Hematopoietic multipotent progenitor cell treated with erythropoietin and hydrocortisone succinate and interleukin-3 and kit ligand, for 6 days (in vitro differentiated cells): ENCODE measurements at places on chromosomes 2 and 18.

DNA sequence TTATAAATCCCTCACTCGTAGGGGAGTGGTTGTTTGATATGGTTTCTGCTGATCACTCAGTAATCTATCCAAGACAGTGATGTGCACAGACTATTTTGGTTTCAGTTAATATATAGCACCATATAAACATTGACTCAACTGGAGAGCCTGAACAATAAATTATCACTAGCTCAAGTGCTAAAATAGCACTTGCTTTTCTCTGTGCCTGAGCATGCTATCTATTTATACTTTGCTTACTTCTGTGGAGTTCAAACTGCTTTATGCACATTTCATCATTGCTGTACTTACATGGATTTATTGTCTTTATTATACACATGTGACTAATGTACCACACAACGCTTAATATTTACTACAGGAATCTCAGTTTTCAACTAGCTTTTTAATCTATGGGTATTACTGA lies 133.6 kb downstream of the BCL2 start:
- no peak for DNase-seq

DNA sequence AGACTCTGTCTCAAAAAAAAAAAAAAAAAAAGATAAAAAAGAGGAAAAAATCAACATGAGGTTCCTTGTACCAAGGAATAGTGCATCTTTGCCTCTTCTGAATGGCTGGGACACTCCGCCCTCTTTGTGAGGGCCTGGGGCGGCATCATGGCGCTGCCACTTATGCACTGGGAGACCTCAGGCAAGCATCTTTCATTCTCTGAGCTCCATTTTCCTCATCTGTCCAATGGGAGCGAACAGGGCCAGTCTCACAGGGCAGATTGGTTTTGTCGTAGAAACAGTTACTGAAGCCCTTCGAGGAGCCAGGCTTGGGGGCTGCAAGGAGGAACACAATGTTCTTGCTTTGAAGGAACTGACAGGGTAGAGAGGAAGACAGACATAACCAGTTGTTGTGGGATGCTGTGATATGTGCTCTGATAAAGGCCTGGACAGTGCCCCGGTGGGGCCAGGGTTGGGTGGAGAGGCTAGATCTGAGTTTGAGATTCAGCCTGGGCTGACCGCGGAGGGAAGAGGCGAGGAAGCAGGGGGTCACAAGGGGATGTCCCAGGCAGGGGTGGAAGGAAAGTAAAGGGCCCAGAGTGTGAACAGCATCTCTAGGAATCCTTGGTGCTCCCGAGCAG lies 14.1 kb downstream of the ZFP36L2 start:
- peak; percentile 79 for DNase-seq

DNA sequence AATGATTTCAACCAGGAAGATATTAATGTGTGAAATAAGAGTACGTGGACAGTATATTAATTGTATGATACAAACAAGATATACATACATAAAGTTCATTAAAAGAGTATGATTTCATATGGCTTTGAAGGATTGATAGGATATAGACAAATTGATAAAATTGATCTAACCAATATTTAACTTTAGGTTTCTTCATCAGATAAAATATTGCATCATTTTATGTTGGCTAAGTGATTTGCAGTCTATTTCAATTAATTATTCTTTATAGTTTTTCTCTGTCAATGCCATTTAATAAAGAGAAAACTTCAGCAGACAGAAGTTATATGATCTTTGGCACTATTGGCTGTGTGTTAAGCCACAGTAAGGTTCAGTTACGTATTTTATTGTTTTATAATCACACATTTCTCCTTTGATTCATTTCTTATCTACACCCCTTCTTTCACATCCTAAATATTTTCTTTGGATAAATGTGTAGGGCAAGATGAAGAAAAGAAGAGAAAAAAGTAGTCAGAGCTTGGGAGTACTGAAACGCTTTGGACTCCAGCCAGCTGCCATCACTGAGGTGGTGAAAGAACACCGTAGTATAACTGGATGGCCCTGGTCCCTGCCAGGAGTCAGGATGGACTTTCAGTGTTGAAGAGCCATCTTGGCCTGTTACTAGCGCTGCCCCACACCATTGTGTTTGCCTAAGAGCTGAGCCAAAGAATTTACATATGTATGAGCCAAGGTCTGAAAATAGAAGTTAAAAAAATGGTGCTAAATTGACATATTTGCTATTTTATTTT lies 9.8 kb upstream of the CPS1 start:
- no peak for DNase-seq

- DNase-seq = no peak
Observed at GRCh38 chr2:184472481-184472880, 125.8 kb upstream of the ZNF804A start.

DNA sequence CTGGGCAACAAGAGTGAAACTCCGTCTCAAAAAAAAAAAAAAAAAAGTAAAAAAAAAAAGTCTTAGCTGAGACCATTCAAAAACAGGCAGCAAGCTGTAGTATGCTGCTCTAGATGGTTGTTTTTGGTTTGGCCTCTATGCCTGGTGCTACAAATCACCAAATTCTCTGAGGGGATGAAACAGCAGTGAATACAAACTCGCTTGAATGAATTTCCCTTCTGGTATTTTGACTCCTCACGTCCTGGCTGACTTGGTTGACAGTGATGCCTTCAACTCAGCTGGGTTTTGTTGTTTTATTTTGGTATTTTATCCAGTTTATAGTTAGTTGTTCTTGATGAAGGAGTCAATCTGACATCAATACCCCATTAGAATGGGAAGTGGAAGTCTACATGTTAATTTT lies 3.3 kb upstream of the TCF7L1 start:
- no peak for DNase-seq

- no peak for DNase-seq
Observed at GRCh38 chr18:60329131-60329530, 43.4 kb downstream of the MC4R start.

DNA sequence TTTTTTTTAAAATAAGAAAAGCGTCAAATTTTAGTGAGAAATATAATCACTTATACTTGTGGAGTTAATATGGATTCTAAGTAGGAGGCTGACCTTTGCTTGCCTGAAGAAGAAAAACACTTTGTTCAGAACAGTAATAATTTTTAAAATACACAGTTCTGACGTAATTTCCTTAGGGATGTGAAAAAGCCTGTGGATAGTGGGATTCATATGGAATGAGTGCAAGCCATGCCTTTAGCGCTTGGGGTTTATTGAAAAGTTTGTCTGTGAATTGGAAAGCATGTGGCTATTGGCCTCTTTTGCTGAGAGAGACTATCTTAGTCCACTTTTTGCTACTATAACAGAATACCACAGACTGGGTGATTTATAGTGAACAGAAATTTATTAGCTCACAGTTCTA lies 151.3 kb downstream of the CCDC85A start:
- DNase-seq = no peak

GRCh38 chr2:213723707-213724106 lies 439.4 kb downstream of the SPAG16 start:
- no peak for DNase-seq

DNA sequence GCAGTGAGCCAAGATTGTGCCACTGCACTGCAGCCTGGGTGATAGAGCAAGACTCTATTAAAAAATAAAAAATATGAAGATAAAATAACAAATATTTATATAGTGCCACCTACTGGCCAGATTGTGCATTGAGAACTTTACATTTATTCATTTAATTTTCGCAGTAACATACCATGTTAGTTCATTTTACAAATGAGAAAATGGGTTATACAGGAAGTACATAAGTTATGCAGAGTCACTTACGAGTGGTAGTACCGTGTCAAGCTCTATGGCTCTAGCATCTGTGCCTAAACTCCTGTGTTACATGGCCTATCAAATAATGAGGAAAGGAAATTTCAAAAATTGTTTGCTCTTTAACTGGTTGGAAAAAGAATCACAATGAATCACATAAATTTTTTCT lies 27.9 kb downstream of the RIF1 start:
- peak; percentile 72 for DNase-seq

DNA sequence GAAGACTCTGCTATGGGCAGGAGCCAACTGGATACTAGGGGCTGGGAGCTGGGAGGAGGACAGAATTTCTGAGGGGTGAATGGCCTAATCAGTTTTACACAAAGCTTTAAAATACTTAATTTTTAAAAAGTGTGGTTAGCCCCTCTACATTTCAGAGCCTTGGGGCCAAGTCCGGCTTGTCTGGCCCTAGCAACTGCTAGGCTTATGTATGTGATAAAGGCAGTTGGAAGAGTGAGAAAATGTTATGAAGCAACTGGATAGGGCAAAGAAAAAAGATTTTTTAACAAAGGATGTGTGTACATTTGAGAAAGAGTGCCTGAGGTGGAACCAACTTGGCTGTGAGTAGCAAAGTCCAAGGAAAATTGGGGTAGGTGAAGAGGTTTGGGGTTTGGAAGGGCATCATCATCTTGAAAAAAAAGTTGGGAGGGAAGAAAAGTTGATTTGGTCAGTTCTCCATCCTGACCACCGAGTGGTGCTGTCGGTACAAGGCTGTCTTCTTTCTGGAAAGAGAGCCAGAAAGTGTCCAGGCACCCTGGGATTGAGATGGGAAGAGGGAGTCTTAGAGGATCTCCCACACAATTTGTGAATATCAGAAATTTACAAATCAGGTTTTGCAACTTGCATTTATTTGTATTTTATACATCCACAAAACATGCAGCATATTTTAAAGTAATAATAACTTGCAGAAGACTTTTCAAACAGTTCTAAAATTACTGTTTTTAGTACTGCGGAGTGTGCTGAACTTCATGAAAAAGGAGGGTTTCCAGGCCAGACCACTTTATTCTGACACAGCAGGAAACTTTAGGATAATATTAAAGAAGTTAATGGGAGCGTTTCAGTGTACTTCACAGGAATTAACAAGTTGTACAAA lies 10.5 kb upstream of the CDK15 start:
- peak; percentile 69 for DNase-seq

DNA sequence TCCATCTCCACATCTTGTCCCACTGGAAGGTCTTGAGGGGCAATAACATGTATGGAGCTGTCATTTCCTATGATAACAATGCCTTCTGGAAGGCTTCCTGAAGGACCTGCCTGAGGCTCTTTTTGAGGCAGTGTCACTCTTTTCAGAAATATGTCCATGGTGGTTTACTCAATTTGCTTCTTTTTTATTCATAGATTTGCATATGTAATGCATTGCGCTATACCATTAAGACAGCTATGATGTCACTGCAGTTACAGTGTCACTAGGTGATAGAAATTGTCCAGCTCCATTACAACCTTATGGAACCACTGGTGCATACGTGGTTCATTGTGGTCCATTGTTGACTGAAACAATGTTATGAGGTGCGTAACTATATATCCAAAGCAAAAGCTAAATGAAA lies 19.9 kb downstream of the NABP1 start:
- no peak for DNase-seq

GRCh38 chr2:227827143-227827542 lies 13.5 kb downstream of the CCL20 start:
- no peak for DNase-seq

DNA sequence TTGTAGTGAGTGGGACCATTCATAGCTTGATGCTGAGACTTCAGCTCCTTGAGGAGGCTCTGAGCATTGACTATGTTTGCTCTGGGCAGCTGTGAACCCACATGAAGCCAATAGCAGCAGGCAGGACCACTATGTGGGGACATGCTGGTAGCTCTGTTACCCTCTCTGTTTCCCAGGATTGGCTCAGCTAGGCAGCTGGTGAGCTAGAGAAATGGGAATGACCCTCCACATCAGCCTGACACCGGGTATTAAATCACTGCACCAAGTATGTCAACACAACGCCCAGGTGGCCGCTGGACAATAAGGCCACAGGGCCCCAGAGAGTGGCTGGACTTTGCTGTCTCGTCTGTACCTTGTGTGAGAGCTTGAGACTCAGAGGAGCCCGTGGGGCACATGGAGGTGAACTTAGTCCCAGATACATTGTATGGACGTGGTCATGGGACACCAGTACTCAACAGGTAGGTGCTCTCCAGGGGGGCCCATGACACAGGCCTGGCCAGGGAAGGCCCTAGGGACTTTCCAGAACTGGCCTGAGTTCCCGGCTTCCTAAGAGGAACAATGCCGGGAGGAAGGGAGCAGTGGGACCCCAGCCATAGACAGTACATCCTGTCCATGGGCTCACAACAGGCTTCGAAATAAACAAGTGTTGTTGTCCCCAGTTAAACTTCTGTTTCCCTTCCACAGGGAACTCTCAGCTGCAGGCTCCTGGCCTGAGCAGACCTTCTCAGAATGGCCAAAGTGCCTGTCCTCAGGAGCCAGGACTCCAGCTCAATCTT lies 35.2 kb downstream of the HS1BP3 start:
- DNase-seq = no peak

DNA sequence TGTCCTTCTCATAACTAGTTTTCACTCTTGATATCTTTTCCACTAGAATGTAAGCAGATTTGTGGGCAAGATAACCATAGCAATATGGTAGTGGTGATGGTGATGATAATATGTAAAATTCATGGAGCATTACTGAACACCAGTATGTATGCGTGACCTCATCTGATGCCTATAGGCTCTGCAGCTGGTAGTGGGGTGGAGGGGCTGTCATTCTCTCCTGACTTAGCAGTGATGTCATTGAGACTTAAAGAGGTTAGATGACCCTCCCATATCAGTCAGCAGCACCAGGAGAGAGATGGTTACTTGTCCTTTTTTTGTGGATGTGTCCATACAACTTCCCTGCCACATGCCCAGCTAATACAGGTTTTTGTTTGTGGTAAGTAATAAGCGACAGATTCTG lies 27.9 kb downstream of the PARD3B start:
- DNase-seq = no peak
